ENCODE measurements at places on chromosomes 4 and X.

DNA sequence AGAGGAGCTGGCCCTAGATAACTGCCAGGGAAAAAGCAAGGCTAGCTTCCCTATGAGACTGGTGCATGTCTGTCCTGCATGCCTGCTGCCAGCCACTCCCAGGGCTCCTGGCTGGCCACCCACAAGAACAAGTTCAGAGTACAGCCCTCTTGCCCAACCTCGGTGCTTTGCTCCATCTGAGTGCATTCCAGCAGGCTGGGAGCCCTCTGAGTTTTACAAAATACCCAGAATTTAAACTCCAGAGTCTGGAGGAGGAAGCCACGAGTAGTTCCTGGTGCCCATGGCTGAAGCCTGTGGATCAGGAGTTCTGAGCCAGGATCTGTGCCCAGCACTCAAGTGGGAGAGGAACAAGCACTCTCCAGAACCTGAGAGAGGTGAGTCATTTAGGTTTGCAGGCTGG is 111.6 kb downstream of the MAGEE2 start:
- DNase-seq = no peak

- DNase-seq = no peak
Measured at GRCh38 chr4:36665985-36666527, 384.6 kb downstream of the DTHD1 start.

GRCh38 chrX:110914281-110914680 is 118.7 kb upstream of the CHRDL1 start:
- no peak for DNase-seq

GRCh38 chr4:88277711-88278225 is 6.6 kb downstream of the PPM1K start:
- no peak for DNase-seq

DNA sequence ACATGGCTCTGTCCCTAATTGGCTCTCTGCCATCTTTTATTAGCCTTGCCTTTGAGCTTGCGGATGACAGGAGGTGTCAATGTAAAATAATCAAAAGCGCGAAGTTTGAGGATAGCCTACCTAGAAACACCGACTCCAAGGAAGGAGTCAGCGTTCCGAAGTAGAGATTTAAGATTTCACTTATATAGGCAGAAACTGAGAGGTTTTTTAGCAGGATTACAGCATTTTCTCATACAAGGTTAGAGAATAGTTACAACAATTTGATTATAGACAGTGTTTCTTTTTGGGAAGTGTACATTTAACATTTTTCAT is 499 bp upstream of the NFXL1 start:
- no peak for DNase-seq

- no peak for DNase-seq
Measured at GRCh38 chrX:139828830-139829229, 104.0 kb downstream of the ATP11C start.

DNA sequence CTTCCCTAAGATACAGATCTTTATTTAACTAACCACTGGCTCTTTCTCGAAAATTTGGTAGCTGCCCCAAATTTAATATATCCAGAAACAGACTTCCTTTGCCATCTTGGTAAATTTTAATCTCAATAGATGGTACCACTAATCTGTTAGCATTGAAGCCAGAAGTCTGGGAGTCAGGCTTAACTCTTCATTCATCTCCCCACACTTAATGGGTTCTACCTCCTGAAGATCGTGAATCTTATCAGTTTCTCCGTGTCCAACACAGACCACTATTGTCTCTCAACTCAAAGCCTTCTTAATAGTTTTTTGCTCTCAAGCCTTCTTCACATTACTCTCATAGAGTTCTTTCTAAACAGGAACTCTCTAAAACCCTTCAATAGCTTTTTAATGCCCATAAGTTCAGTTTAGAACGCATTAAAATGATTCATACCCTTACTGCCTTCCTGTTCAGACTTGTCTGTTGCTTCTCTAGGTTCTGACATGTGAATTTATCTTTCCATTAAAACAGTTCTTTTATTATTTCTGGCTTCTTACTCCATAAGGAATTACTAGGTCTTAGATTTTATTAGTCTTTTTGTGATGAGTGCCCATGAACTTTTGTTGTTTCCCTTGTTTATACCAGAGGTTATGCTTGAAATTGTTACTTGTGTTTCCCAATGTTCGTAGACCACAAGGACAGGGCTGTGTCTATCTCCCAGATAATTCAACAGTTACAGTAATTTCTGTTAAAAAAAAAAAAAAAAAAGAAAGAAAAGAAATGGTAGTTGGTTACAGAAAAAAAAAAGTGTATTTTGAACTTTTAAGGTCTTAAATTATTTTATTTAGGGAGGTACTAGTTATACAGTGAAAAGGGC is 54.7 kb downstream of the SMARCAD1 start:
- no peak for DNase-seq

GRCh38 chr4:126056116-126056650 is 741.4 kb downstream of the FAT4 start:
- DNase-seq = no peak

DNA sequence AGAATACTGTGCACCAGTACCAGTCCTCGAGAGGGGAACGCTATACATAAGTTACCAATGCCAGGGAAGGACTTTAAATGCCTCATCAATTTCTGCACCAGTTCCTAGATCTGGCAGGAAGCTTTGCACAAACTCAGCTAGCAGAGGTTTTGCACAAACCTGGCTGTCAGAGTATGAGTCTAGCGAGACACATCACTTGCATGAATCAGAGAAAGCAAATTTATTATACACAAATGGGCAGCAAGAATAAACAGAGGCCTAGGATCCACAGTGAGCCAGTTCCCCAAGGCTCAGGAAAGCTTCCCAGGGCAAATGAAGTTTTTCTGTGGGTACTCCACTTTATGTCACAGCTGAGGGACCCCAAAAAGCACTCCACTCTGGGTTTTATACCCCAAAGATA is 523.5 kb downstream of the CFAP47 start:
- no peak for DNase-seq

DNA sequence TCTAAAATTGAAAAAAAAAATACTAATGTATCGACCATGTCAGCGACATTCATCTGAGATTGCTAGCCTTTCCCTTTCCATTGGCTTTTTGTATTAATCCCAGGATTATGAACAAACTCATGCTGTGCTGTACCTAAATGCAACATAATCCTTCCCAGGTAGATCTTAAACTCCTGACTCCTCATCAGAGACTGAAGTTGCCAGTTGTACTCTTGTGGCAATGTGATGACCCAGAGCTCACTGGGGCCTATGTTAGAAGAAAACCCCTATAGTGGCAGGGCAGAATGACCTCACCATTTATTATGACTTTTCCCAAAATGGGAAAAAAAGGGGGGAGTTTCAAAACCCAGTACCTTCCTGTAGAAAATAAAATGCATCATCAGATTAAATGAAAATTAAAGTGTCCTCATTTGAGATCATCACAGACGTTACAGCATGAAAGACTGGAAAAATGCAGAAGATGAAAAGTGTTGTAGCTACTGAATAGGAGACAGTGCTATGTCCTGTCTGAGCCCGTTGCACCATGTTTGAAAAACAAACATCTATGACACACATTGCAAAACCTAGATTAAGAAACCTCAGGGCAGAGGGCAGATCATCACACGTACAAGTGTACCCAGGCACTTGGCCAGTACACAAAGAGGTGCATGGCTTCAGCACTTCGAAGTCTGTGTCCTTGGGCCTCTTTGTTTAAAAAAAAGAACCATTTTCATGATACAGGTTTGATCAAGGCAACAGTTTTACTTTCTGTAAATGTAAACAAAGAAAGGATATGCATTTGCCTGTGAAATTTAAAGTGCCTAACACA is 6.8 kb upstream of the ACSL4 start:
- DNase-seq = no peak

DNA sequence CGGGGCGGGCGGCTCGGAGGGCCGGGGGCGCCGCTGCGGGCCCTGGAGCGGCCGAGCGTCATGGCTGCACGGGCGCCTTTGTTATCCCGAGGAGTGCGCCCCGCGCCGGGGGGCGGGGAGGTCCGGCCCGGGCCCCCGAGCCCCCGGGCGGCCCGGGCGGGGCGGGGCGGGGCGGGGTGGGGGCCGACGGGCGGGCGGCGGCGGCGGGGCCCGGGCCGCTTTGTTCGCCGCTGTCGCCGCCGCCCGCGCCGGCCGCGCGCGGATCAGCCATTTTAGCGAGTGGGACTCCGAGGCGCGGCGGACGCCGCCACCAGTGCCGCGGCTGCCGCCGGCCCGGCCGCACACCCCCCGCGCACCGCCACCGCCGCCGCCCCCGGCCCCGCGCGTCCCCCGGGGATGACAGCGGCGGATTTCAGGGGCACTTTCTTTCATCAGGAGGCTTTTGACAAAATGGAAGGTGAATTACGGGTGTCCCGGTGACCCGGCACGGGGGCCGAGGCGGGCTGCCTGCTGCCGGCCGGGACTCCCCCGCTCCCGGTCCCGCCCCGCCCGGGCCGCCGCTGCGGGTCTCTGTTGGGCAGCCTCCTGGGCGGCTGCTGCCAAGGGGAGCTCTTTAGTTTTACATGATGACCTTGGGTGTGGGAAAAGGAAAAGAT is 1.2 kb downstream of the HMGB3 start:
- no peak for DNase-seq

- DNase-seq = peak; percentile 87
Measured at GRCh38 chrX:71098302-71098701, 2.7 kb downstream of the FOXO4 start.

GRCh38 chr4:44978020-44978419 is 251.7 kb upstream of the GNPDA2 start:
- DNase-seq = no peak

- DNase-seq = no peak
Measured at GRCh38 chrX:138928737-138929459, 217.4 kb upstream of the FGF13 start.

DNA sequence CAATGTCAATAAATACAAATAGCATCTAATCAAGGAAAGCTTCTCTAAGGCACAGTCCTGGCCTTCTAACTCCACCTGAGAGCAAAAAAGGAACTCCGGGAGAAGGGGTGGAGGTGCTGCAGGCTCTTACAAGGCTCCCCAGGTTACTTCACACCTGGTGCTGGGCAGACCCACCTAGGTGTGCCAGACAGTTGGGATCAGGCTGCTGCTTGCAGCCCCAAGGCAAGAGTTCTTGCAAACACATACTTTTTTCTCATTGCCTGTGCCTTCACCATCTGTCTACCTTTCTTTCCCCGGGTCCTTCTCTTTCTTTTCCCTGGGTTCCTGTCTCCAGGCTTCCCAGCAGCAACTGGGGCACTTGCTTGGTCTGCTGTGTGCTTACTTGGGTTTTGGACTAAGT is 81.4 kb upstream of the STIM2 start:
- DNase-seq = no peak

- DNase-seq = no peak
Measured at GRCh38 chr4:184317234-184317918, 99.7 kb upstream of the ENPP6 start.

DNA sequence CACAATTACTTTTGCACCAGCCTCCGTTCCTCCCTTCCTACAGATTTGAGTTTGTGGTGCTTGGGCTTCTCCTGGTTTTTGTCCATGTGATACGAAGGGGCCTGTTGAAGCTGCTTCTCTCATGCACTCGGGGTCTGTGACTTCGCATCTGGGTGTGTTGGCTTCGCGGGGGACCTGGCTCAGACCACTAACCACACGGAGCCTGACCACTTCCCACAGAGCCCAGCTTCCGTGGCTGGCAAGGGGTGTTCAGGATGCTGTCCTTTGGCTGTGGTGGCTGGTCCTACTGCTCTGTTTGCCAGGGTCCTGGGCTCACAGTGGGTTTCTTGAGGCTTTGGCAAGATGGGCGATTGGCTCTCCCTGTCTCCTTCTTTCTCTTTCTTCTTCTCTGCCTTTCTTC is 19.8 kb upstream of the XG start:
- DNase-seq = no peak

DNA sequence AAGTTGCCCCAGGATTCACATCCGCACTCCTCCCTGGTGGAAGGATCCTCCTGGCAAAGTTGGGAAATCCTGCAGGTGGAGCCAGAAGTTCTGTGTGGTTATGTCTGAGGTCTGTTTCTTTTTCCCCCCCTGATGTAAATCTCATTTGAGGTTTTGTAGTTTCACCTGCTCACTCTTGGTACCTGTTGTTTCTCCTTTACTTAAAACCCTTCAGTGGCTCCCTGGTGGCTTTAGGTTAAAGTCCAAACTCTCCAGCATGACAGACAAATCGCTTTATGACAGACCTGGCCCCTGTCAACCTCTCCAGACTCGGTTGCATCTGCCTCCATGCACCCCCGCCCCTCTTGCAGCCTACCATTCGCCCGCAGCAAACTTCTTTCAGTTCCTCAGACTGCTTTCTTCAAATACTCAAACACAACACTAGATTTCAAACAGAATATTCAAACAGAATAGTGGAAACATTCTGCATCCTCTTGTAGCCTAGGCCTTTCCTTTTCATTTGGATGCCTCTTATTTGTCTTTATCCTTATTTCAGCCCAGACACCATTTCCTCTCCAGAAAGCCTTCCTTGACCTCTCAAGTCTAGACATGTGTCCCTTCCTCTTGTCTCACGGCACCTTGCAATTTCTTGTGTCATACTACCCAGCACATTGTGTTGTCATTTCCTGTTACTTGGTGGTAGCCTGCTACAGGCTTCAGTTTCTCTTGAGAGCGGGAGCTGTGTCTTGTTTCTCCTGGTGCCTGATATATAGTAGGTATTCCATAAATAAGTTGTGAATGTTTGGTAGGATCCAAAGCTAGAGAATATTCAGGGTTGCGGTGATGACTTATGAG is 24.8 kb downstream of the IL13RA1 start:
- DNase-seq = no peak

GRCh38 chr4:151905197-151905596 is 144.4 kb upstream of the GATB start:
- no peak for DNase-seq

DNA sequence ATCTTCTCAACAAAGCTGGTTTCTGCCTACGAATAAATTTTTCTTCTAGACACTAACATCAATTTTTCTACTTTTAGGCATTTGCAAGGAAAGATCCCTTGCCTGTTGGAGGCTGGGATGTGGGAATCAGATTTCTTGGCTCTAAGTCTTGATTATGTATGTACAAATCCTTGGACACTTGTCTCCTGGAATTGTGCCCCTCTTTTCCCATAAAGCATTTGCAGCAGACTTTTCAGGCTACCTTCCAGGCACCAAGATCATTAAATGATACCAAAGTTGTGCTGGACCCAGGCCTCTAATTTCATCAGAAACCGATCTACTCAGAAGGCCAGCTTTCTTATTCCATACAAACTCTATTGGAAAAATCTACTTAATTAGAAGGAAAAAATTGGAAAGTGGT is 339.5 kb upstream of the DIPK2B start:
- no peak for DNase-seq

DNA sequence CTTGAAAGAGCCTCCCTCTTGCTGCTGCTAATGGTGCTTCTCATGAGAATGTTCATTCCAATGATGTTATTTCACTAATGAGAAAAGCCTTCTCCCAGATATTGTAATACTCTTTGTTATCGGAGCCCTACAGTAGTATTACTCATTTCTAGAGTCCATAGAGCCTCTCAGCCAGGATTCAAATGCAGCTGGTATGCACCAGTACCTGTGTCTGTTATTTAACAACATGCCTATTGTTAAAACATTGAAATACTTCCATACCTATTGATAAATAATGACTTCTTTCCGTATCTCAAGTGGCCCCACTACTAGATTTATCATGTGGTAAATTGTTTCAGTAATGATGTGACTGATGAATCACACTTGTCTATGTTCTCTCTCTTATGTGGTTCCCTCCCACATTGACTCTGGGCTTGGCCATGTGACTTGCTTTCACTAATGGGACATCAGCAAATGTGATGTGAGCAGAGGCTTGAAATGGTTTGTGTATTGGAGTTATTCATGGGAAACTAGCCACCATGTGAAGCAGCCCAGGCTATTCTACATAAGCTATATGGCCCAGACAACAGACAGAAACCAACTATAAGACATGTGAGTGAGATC is 207.6 kb downstream of the THOC2 start:
- DNase-seq = no peak

All from activated CD8-positive, alpha-beta memory T cell treated with anti-CD3 and anti-CD28 coated beads for 24 hours (primary cell).